ENCODE measurements at places on chromosomes 5 and 9.

DNA sequence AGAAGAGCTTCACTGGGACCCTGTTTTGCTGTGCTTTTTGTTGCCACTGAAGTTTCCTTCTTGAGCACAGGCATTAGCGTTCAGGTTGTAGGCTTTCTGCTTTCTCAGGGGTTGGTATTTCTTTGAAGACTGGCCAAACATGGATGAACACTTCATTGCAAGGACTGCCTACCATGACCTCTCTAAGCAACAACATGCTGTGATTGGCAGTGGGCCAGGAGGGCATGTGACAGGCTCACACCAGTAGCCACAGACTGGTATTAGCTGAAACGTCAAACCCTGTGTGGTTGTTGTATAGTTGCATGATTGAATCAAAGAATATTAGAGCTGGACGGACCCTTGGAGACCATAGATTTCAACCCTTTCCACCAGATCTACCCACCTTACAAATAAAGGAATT, 20.0 kb upstream of the MLANA start:
- DNase-seq = no peak

DNA sequence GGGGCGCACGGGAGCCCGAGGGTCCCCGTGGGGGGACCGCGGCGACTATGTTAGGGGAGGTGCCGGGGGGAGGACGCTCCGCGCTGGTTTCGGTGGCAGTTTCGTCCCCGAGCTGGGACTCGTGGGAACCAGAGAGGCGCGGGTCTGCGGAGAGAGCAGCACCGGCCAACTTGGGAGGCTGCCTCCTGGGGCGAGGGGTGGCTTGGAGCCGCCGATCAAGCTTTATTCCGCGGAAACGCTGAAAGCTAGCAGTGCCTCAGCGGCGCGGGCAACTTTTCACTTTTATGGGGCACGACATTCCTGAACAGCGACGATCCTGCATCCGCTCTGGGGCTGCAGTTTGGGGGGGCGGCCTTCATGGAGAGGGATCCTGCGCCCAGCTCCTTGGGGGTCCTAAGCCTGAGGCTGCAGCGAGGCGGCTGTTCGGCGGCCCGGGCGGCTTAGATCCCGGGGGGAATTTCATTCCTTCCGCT, 369 bp downstream of the OCLN start:
- DNase-seq = no peak

- no peak for DNase-seq
Observed at GRCh38 chr9:120281665-120282064, 298.3 kb downstream of the CDK5RAP2 start.

DNA sequence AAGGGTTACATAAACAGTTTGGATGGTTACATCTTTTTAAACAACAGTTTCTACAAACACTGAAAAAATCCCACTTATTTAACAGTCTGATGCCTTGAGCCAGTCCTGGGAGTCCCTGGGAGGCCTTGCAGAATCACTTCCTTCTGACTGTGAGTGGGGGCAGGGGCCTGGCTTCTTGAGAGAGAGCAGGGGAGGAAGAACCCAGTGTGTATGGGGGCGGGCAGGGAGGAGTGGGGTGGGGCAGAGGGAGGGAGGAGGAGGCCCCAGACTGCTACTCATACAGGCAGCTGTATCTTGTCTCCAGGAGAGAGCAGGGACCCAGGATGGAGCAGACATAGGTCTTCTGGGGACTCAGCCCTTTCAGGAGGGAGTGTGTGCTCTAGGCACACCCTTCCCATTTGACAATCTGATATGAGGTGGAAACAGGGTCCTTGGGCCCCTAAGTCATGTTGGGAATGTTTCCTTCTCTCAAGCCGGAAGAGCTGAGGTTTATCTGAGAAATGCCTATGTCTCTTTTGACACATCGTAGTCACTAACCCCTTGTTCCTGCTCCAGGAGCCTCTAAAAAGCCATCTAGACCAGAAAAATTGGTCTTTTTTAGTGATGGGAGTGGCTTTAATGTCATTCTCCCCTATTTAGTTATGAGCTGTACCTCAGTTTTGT, 52.8 kb downstream of the IRF1 start:
- DNase-seq = peak; percentile 65

DNA sequence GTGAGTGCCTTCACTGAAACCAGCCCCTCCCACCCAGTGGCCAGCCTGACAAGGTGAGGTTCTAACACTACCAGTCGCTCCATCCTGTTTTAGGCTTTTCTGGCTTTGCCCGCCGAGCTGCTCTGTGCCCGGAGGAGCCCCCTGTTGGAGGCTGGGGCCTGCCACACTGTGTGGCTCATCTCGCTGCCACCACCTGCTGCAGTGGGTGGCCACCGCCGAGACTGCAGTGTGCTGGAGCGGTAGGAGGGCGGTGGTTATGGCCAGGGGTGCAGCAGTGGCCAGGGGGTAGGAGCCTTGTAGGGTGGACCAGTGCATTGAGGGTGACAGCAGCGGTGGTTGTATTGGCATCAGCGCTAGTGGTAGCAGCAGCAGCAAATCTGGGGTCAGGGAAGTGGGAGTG, 74.7 kb upstream of the PCAT7 start:
- no peak for DNase-seq

DNA sequence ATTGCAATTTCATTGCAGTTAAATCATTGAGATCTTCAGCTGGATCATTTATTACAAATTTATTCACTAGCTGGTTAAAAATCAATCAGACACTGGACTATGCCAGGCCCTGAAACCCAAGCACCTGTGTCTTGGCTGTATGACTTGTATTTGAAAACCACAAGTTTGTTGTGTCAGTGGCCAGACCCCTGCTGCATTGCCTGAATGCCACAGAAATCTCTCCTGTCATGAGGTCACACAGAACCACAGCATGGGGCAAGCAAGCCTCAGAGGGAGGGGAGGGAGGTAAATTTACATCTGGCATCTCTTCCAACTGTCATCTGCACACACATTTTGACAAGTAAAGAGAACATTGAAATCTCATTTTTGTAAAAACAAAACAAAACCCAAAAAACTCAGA, 90.0 kb downstream of the ARRDC3 start:
- no peak for DNase-seq

DNA sequence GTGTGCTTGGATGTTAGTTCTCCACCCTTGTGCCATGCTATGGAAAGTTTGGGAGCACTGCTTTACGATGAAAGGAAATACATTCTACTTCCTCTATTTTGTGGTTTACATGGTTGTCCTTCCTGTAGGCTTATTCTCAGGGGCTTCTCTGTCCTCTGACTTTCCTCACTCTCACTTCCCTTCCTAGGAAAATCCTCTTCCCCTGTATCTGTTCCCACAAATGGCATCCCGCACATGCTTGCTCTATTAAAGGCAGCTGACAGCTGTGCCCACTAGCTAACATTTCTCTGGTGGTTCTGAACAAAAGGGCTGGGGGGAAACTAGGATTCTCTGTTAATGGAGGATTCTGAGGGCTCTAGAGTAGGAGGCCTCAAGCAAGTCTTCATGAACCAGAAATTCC, 52.4 kb downstream of the FAM170A start:
- no peak for DNase-seq

DNA sequence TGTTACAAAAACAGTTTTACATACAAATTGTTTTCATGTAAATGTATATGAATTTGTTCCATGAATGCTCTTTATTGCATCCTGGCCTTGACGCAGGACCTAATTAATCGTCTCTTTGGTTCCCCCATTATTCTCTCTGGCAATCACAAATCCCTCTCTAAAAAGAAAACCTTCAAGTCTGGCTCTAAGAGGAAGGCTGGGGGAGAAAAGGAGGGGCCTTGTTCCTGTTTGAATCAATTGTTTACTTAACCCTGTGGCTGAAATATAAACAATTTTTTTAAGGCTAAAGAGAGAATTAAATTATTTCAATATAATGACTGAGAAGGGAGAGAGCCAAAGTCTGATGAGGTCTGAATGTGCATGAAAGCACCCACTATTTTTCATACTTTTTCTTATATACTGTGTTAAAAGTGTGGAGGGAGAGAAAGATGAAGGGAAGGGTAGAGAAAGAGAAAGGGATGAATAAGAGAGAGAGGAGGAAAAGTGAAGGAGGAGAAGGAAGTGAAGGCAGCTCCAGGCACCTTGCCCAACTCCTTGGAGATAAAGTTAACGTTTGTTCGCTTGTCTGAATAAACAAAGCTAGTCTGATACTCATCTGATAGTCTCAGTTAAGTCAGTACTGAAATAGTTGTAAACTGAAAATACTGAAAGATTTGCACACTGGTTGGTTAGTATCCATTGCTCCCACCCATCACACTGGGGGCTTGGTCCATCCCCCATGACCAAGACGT, 116.4 kb upstream of the SPDL1 start:
- DNase-seq = no peak

DNA sequence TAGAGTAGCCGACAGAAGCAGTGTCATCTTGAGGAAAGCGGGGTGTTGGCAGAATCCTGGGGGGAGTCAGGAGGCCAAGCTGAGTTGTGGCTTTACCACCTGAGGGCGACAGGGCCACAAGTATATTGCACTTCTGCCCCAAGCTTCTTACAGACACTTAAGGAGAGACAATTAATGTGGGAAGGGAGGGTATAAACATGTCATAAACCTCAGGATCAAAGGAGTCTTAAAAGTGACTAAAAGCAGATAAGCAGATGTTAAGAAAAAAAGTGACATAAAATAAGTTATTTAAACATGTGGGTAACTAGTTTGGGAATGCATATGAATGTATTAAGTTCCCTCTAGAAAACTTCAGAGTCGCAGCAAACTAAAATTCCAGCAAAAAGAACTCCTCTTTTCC, 63.9 kb downstream of the ERAP1 start:
- DNase-seq = no peak

GRCh38 chr5:50564079-50564478, 102.4 kb upstream of the PARP8 start:
- DNase-seq = peak; percentile 52

DNA sequence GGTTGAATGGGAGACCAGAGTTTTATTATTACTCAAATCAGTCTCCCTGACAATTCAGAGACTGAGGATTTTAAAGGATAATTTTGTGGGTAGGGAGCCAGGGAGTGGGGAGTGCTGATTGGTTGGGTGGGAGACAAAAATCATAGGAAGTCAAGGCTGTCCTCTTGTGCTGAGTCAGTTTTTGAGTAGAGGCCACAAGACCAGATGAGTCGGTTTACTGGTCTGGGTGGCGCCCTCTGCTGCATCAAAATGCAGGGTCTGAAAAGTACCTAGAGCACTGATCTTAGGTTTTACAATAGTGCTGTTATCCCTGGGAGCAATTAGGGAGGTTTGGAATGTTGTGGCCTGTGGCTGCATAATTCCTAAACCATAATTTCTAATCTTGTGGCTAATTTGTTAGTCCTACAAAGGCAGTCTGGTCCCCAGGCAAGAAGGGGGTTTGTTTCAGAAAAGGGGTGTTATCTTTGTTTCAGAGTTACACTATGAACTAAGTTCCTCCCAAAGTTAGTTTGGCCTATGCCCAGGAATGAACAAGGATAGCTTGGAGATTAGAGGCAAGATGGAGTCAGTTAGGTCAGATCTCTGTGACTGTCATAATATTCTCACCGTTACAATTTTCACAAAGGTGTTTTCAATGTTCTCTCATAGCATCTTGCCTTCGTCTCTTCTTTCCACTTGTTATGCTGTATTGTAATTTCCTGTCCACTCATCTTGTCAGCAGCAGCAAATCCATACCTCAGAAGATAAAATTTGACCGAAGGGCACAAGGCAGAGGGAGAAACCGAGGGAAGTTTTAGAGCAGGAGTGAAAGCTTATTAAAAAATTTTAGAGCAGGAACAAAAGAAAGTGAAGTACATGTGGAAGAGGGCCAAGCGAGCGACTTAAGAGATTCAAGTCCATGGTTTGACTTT, 59.2 kb upstream of the CLINT1 start:
- peak; percentile 56 for DNase-seq

DNA sequence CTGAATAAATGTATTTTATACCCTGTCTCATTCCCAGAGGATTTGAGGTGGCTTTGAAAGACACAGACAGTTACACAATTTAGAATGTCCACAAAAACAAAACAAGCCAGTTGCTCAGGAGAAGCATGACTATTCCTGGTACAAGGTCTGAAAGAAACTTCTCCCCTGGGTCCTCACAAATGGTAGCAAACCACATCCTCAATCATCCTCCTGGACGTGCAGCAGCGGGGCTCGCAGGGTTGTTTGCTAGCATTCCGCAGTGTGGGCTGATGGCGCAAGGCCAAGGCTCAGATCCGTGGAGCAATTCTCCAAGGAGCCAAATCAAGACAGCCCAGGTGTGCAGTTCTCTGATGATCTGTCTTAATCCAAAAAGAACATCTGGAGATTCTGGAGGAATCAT, 210.3 kb downstream of the ACTL7B start:
- DNase-seq = no peak

- no peak for DNase-seq
Observed at GRCh38 chr9:106682420-106682819, 180.5 kb upstream of the ZNF462 start.

- DNase-seq = no peak
Observed at GRCh38 chr5:32274548-32275395, 38.0 kb downstream of the MTMR12 start.

DNA sequence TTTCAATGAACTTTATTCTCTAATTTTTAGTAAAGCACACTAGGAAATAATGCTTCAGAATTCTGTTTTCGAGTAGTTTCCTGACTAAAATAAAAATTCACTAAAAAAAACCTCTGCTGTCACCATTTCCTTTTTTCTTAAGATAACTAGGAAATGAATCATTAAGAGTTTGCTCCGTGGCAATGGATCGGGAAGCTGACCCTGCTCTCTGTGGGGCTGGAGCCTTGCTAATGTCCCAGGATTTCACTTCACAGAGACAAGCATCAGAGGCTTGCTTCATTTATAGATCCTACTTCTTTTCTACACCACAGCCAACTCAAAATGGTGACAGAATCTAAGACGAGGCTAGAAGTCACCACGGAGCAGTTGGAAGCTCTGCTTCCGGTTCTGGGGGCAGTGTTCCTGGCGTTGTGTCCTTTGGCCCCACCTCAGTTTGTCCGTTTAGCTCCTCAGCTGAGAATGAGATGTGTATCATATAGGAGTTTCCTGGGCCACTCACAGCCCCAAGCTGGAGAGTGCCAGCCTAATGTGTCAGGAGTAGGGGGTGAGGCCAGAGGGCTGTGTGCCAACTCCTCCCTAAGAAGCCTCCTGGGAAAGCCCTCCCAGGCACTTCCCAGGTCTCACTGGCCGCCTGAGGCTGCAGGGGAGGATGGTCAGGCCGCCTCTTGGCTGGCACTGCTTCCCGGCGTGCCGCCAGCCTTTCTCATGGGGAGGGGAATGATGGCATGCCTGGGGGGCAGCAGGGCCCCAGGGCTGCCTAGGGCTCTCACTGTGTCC, 19.6 kb downstream of the TENT4A start:
- DNase-seq = no peak

- no peak for DNase-seq
Observed at GRCh38 chr9:121574774-121575519, 75.3 kb upstream of the GGTA1 start.

DNA sequence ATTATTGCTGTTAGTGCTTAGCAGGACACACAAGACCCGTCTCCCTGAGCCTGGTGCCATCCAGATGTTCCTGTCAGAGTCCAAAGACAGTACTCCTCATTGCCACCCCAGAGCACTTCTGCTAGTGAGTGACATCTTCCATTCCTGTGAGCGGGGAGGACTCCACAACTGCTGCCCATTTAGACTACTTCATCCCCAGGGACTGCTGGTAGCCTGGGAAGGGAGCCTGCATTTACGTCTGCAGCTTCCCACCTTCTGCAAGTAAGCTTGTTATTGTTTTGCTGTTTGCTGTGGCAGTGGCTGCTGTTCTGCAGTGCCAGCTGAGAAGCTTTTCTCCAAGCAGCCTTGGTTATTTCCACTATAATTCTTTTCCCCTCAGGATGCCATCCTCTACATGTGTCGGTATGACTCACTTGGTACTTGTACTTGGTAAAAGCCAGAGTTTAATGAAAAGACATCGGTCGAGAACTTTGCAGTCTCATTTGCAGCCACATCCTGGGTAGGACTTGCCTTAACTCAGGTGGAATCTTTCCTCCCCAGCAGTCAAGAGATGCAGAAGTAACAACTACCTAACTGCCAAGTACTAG, 10.6 kb upstream of the MAP1B start:
- no peak for DNase-seq

- no peak for DNase-seq
Observed at GRCh38 chr9:19630760-19631159, 158.1 kb downstream of the SLC24A2 start.

Measured in CD4-positive, alpha-beta T cell treated with Interleukin-12 subunit alpha and Interleukin-12 subunit beta, for 1 hour (primary cell).